ENCODE measurements at places on chromosomes 2 and 18.

DNA sequence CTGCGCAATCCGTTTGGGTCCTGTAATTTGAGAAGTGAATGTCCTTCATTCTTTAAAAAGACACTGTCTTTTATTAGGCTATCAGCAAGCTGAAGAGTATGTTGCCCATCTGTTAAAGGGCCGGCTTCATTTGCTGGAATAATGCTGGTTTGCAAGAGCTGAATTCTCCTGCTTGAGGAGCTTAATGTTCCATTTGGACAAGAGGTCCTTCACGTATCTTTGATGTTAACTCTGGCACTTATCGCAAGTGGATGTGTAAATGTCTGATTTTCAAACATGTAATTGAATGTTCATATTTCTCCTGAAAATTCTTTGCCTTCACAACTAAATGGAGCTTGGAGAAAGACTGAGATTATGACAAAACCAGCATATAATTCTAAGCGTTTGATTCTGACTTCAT lies 280.8 kb upstream of the NRP2 start:
- no peak for DNase-seq

- no peak for DNase-seq
These were observed 5.4 kb downstream of the METTL21A start for GRCh38 chr2:207619764-207620203.

DNA sequence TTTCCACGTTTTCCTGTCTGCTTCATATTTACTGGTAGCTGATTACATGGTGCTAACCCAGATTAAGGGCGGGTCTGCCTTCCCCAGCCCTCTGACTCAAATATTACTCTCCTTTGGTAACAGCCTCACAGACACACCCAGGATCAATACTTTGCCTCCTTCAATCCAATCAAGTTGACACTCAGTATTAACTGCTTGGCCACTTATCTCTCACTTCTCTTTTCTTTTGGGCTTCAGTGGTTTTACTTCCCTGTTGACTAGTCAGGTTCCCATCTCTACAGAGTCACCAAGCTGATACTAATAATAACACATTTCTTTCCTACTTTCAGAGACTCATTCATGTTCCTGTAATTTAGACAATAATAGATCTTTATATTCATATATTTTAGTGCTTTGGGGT lies 302.2 kb upstream of the MAP2 start:
- no peak for DNase-seq

- DNase-seq, result no peak
These were observed 77.5 kb upstream of the ITPRID2 start for GRCh38 chr2:181814057-181814491.

GRCh38 chr2:116467243-116467642 lies 1347.2 kb upstream of the DDX18 start:
- DNase-seq, result no peak

- DNase-seq, result no peak
These were observed 66.3 kb downstream of the SP110 start for GRCh38 chr2:230153390-230153976.

GRCh38 chr2:196499686-196500085 lies 139.8 kb upstream of the CCDC150 start:
- DNase-seq, result no peak

DNA sequence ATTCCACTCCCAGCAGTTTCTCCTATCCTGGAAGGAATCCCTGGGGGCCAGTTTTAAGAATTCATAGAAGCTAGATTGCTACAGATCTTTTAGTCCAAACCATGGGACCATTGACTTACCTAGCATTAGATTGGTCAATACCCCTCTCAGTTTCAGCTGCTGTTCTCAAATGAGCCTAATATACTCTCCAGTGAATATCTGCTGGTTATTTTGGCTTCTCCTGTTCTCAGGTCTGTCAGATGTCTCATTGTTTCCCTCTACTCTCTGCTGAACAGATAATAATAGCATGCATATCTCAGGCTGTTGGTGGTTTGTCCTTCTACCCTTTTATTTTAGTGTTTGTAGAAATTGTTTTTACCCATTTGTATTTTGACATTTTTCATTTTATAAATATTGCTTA lies 99.5 kb downstream of the FHOD3 start:
- DNase-seq, result no peak

DNA sequence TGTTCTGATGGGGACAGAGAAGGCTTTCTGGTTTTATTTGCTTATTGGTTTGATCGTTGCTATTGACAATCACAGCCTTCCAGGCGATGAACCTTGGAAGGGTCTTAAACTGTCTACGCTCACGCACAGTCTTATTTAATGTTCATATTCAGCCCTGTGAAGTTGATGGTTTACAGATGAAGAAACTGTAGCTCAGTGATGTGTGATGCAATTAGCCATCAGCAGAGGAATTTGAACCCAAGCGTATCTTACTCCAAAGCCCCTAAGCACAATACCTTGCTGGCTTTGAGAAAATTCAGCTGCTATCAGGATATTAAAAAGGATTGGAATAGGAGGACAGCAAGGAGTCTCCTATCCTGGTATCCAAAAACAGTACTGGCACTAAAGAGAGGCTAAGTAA lies 98.3 kb upstream of the STPG4 start:
- no peak for DNase-seq

GRCh38 chr2:120899771-120900170 lies 164.1 kb downstream of the GLI2 start:
- no peak for DNase-seq

DNA sequence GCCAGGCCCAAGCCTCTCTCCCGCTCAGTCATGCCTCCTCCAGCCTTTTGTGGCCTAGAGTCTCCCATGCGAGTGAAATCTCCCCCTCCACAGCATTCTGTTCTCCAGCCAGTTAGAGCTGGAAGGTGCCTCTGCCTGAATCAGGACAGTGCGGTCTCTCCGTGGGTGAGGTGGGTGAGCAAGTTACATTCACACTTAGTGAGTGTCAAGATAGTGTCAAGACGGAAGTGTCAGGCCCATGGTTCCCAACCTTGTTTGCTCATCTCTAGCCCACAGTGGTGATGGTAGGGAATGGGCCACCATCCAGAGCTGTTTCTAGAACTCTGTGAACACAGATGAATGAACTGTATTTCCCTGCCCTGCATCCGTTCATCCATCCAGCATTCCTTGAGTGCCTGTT lies 59.5 kb downstream of the LPIN1 start:
- DNase-seq, result no peak

DNA sequence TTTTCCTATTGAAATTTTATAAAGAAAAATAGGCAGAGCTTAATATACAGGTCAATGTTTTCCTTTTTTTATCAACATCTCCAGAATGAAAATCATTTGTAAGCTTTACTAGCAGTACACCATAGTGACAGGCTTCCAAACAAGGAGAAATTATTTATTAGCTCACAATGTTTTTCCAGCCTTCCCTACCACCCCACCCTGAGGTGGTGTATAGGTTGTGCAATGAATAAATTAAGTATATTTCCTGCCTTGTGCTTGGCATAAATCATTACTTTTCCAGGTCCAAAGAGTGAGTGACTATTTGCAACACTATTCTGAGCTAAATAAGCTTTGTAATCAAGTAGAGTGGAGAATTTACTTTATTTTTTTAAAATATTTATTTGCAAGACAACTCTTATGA lies 876.2 kb upstream of the POU3F3 start:
- no peak for DNase-seq

- no peak for DNase-seq
These were observed 17.2 kb downstream of the CNDP2 start for GRCh38 chr18:74513149-74513882.

DNA sequence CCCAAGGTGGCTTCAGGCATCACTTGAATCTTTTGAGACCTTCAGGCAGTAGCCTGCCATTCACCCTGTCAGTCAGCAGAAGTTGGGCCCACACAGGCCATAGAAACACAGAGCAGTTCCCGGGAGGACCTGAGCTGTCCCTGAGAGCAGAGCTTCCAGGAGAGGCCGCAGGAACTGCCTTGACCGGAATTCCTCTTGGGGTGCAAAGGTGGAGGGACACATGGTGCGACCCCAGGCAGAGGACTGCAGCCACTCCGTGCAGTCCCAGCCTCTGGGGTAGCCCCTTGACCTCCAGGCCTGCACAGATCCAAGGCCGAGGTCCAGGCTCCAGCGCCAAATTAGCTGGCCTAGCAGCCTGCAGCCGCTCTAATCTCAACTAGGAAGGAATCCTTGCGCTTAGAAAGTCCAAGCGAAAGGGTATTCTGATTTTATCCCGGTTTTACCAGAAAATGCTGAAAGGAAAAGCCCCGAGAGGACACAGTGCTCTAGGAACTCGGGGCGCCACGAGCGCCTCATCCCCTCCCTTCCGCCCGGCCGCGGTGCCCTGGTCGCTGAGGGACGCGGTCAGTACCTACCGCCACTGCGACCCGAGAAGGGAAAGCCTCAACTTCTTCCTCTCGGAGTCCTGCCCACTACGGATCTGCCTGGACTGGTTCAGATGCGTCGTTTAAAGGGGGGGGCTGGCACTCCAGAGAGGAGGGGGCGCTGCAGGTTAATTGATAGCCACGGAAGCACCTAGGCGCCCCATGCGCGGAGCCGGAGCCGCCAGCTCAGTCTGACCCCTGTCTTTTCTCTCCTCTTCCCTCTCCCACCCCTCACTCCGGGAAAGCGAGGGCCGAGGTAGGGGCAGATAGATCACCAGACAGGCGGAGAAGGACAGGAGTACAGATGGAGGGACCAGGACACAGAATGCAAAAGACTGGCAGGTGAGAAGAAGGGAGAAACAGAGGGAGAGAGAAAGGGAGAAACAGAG lies 5.4 kb downstream of the SIX2 start:
- DNase-seq, result no peak

DNA sequence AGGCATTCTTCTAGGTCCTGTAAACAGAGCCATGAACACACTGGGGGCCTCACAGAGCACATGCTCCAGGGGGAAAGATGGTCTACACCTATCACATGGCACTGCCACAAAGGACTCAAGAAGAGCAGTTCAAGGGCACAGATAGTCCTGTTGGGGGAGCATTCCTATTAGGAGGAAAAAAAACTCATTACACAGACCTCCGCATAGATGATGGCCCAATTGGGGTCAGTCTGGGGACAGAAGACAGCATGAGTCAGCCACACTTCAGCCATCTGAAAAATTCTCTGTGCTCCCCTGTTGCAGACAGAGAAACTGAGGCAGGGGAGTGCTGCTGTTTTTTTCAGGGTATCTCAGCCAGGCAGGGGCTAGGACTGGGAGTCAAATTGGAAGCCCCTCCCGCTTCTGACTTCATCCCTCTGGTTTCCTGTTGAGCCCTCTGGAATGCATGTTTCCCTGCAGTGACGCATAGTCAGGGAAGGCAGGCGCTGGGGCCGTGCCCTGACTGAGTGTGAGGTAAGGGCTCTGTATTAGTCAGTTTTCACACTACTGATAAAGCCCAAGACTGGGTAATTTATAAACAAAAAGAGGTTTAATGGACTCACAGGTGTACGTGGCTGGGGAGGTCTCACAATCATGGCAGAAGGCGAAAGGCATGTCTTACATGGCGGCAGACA lies 67.9 kb downstream of the RHOB start:
- DNase-seq, result no peak

GRCh38 chr18:61334491-61334850 lies 1.2 kb downstream of the CDH20 start:
- DNase-seq, result no peak

DNA sequence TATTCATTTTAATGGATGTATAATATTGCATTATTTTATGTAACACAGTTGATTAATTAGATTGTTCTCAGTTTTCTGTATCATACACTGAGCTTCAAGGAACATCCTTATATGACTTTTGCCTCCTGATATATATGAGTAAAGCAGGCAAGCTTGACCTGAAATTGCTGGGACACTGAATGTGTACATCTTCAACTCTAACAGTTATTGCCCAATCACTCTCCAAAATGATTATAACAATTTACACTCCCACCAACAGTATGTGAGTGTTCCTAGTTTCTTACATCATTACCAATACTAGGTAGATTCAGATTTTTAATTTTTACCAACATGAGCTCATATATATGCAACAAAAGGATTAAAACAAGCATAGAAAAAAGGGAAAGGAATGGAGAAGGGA lies 379.4 kb downstream of the SETBP1 start:
- DNase-seq, result no peak

DNA sequence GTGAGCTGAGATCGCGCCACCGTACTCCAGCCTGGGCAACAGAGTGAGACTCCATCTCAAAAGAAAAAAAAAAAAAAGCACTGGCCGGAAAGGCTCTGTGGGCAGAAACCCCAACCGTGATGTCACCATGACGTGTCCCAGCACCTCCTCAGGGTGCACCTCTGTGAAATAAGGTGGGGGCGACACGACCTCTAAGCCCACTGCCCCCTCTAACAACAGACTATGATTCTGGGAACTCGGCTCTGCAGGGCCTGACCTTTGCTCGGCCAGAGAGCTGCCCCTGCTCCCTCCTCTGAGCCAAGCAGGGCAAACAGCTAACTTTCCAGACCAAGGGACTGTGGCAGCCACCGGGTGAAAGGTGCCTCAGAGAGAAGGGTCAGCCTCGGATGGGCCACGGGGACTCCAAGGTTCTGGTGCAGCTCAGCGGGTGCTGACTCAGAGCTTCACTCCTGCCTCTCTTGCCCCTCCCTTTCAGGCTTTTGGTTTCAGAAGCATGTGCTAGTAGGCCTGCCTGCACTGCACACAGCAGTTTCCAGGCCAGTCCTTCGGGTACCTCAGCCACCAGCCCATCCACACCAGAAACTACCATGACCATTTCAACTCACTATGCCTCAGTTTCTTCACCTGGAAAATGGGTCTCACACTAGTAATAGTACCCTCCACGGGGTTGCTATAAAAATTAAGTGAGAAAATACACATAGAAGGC lies 8.0 kb downstream of the TMBIM1 start:
- no peak for DNase-seq

- DNase-seq, result no peak
These were observed 194.5 kb upstream of the NXPH2 start for GRCh38 chr2:138974651-138975050.

DNA sequence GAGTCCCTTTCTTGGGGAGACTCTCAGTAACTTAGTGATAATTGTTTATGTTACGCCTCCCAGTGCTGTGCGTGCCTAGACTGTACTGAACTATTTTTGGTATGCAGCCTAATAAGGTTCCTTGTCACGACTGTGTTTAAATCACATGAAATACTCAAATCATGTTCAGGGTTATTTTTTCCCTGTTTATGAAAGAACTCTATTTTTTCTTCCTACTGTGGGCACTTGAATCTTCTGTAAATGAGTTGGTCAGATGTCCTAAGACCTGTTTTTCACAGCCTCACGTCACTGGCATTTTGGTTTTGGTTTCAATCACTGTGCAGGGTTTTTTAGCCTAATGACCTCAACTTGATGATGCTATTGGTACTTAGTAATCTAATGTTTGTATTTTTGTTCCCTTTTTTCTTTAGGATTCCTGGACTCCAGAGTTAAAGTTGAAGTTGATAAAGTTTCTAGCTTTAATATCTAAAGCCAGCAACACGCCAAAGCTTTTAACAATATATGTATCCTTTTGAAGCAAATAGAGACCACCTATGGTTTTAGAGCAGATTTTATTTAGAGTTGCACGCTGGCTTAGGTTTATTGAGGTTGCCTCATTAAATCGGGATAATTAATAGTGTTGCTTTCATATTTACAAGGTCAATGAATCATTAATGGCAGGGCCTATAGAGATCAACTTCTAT lies 24.0 kb downstream of the ARMC9 start:
- no peak for DNase-seq
